Hepatocyte (in vitro differentiated cells): ENCODE measurements at places on chromosomes 12 and 14. TPM values are rescaled to one million over a fixed set of nuclear protein-coding genes. Genes with fewer than 3 reads are reported as not detected.
A peak's percentile ranks its signal among the peaks of the same experiment; 100 is the strongest.

DNA sequence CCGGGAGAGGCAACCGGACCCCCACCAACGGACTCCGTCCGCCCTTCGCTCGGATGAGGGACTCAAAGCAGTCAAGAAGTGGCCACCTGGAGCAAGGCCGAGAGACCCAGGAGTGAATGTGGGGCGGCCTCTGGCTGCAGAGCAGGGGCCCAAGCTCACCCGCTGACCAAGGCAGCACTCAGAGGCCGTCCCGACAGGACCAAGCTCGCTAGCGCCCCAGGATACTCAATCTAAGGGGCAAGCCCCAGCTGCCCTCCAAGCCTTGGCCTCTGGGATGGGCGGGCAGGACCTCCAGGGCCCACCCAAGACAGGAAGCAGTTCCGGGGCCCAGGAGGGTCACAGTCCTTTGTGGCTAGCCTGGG, 936 bp downstream of the AKT1 start:
- no peaks in the 10 kb centered on the region for H3K27me3 ChIP-seq
- H3K4me1 ChIP-seq, result peaks cover 38% of the 10 kb centered on the region
- H3K36me3 ChIP-seq, result no peaks in the 10 kb centered on the region
- peak overlapping the region; percentile 39 for H3K4me3 ChIP-seq
- peak overlapping the region; percentile 83 for H3K27ac ChIP-seq

GRCh38 chr12:103382736-103383346, 112.9 kb downstream of the C12orf42 start:
- no peaks in the 10 kb centered on the region for H3K36me3 ChIP-seq
- H3K27me3 ChIP-seq, result no peaks in the 10 kb centered on the region
- no peaks in the 10 kb centered on the region for H3K4me1 ChIP-seq

ALG10 gene
- polyA plus RNA-seq, result 0.88 and 1.2 TPM in 2 replicates

SPIC gene
- not detected in 2 replicates for polyA plus RNA-seq
